ENCODE measurements at places on chromosomes 2 and 18.

DNA sequence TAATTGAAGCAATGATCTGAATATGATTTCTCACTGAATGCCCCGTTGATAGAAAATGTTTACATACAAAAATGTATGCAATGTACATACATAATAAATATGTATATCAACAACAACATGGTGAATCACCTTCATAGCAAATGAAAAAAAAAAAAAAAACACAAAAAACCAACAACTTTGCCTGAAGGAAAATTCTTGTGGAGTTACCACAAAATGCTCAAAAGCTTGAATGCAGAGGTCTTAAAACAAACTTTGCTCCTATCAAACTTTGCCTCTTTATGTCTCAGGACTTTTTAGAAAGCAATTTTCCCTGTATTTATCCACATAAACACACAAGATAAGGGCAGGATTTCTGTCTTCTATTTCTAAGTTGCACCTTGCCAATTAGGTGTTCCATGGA, 92.9 kb upstream of the SIX2 start:
- DNase-seq: no peak

DNA sequence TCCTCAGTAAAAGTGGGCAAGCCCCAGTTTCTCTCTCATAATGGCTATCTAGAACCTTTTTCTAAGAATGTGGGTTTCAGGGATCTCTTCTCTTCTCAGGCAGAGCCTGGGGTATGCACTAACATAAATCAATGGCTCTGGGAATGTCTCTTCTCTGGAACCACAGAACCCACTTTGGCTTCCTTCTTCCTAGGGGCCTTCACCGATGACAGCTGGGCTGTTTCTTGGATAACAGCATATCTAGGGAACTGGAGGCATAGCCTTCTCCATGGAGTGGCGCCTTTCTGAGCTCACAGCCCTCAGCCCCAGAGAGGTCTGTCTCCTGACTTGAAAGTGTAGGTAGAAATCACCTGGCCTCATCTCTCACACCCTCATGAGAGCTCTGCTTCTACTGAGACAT, 247.9 kb downstream of the CLIP4 start:
- no peak for DNase-seq

GRCh38 chr2:225192869-225193268, 150.6 kb upstream of the DOCK10 start:
- no peak for DNase-seq

- DNase-seq: no peak
Observed at GRCh38 chr2:198545411-198545810, 741.0 kb downstream of the PLCL1 start.

GRCh38 chr2:73841912-73842738, 13.4 kb downstream of the STAMBP start:
- no peak for DNase-seq

GRCh38 chr2:22079583-22079982, 955.8 kb downstream of the TDRD15 start:
- DNase-seq: no peak

DNA sequence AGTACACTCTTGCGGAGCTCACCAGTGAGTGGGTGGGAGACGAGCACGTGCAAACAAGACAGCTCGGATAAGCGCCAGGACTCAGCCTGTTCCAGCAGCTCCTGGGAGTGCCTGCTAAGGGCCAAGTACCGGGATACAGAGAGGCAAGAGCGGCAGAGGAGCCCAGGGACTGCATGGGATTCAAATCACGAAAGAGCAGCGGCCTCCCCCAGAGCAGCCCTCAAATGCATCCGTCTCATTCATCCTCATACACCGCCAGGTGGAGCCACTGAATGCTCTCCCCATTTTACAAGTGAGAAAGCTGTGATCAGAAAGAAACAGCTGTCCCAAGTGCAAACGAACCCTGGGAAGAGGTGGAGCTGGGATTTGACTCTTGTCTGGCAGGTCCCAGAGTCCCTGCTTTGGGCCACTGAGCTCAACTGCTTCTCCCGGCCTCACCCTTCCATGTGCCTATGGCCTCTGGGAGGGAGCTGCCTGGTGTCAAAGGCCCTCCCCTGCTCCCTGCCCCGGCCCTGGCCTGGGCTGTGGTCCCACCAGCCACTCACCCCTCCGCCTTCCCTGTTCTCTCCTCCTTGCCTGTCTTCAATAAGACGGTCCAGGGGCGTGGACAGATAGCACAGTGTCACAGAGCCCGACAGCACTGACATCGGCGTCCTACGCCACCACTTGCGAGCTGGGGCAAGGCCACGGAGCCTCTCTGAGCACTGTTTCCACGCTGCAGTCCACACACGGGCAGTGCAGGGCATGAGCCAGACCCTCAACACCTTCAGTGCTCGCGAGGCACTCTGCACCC, 72.8 kb upstream of the TAF1B start:
- DNase-seq: no peak

DNA sequence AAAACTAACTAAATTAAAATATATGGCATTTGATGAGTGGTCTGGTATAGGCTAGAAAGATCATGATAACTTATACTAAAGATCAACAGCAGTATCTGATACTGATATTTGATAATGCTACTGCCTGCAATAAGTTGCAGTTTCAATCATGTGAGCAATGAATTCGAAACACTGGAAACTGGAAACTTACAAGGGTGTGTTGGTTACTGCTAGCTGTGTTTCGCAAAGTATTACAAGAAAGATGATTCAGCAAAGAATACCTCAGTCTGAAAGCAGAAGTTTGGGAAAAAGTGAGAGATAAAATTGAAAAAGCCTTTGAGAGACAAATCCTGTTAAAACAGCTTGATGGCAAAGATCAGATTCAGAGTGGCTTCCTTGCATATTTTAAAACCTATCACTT, 294.5 kb downstream of the CCDC178 start:
- DNase-seq: no peak
